ENCODE measurements at places on chromosomes 4 and X.

- no peak for DNase-seq
These were observed 34.7 kb downstream of the CCKAR start for GRCh38 chr4:26455571-26455970.

DNA sequence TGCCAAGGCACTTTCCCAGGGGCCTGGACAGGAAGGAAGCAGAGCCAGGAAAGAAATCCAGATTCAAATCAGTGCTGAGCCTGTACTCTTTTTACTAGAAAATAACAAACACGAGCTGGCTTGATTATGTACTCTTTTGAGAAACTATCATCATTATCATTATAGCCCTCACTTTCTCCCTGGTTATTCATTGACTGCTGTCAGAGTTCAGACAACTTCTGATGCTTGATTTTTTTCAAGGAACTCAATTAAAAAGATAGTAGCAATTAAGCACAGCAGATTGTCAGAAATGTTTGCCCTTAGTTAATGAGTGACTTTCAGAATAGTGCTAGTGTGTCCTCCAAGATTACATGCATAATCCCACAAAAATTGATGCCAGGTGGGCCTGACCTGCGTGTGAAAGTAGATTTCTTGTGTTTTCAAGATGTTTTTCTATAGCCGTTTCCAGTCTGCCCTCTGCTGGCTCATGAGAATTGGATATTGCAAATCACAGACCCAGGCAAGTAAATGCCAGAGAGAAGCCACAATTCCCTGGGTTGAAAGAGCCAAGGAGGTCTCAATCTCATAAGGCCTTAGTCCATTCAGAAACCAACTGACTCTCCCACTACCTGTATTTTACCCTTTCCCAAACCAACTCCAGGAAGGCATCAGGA is 14.3 kb upstream of the PNPLA4 start:
- DNase-seq: no peak

GRCh38 chr4:156052116-156052515 is 98.5 kb upstream of the CTSO start:
- no peak for DNase-seq

GRCh38 chr4:138188406-138189084 is 53.6 kb downstream of the SLC7A11 start:
- DNase-seq: no peak

DNA sequence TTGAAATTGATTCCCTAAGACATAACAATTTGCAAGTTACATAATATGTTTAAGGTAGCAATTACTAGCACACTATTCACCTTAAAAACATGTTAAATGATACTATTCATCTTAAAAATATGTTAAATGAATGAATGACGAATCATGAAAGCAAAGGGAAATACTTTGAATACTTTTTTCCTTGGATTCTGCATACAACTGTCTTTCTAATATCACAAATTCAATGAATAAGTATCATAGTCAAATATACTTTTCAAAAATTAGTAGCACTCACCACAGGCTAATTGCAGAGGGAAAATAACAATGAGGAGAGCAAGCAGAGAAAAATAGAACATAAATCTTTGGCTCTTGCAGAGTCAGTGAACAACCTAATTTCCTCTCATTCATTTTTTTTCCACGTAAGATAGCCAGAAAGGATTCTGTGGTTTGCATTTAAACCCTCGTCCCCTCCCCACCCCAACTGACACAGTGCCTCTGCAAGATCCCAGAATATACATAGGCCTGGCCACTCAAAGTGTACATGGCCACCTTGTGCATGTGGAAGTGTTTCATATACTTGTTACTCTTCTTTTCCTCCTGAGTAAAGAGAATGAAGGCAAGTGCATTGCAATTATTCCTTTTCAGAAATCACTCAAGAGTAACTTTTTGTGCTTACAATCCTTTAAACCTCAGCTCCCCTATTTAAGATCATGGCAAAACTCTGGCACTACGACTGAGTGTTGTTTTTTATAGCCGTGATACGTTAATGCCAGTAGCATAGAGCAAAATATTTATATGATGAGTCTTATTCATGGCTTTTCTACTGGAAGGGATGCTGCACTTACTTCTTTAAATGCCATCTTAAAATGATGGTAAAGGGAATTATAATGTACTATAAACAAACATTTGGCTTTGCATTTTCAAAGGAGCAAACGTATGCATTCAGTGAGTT is 236.4 kb downstream of the PDGFC start:
- DNase-seq: no peak

DNA sequence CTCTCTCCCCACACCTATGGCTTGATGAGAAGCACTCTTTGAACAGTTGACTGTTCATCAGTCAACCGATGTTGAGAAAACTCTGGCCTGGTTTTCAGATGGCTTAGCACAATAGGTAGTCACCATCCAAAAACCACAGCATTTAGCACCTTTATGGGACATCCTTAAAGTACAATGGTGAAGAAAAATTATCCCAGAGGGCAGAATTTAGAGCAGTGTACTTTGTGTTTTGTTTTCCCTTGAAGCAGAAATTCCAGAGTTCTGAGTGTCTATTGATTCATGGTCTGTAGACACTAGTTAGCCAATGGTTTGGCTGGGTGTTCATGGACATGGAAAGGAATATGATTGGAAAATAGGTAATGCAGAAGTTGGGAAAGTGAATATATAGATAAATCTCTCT is 487.0 kb downstream of the PDHA2 start:
- no peak for DNase-seq

Measured in activated CD8-positive, alpha-beta memory T cell treated with anti-CD3 and anti-CD28 coated beads for 1 hour (primary cell).